ENCODE measurements at places on chromosomes 3 and 15.

DNA sequence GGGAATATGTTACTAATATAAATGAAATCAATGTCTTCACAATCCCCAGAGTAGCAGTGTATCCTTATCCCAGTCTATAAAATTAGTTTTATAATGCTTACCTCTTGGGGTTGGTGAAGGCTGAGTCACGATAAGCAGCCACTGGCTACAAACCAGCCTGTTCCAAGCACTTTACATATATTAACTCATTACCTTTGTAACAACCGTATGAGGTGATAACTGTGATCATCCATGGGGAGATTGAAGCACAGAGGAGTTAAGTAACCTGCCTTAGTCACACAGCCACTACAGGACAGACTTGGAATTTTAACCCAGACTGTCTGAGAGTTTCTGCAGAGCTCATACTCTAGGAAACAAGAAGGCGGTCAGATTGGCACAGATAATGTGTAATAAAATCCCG lies 43.3 kb upstream of the MITF start:
- no peak for DNase-seq

DNA sequence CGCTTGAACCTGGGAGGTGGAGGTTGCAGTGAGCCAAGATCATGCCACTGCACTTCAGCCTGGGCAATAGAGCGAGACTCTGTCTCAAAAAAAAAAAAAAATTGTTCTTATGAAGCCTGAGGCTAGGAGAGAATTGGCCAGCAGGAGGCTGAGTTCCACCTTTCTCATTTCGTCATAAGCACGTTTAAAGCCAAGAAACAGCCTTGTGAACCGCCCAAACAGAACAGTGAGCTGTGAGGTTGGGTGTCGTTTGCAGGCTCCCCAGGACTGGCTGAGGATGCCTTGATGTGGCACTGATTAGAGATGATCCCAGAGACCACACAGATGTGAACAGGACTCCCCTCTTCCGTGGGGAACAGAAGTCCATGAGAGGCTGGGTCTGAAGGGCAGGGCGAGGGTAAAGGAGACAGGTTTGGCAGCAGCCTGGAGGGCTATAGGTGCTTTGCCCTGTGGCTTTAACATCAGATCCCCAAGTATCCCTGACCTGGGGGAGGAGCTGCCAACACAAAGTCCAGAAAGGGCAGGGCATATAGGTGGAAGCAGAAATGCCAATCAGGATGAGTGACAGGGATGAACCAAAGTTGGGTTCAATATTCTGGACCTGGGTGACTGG lies 52.9 kb downstream of the CLEC3B start:
- DNase-seq = no peak

DNA sequence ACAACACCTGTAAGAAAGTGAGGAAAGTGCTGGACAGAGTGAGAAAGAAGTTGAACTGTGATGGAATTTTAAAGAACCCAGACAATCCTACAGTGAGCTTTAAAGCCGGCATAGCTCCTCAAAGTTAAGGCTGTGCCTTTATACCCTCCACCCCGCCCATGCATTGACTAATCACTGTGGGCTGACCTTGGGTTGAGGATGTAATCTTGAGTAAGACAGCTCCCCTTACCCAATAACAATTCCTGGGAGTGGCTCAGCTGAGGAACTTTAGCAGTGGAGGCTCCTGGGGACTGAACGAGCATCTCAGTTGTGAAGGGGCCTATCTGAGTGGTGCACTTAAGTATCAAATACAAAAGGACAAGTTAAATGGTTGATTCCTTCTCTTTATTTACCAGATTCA lies 35.7 kb upstream of the ZNF770 start:
- no peak for DNase-seq

- DNase-seq = no peak
Measured at GRCh38 chr15:95127356-95127755, 896.0 kb downstream of the MCTP2 start.

- peak; percentile 25 for DNase-seq
Measured at GRCh38 chr3:76566211-76566534, 473.7 kb upstream of the ROBO2 start.
